ENCODE measurements at places on chromosomes 13 and 19.

- no peak for DNase-seq
Observed at GRCh38 chr19:400976-401865, 7.7 kb downstream of the C2CD4C start.

DNA sequence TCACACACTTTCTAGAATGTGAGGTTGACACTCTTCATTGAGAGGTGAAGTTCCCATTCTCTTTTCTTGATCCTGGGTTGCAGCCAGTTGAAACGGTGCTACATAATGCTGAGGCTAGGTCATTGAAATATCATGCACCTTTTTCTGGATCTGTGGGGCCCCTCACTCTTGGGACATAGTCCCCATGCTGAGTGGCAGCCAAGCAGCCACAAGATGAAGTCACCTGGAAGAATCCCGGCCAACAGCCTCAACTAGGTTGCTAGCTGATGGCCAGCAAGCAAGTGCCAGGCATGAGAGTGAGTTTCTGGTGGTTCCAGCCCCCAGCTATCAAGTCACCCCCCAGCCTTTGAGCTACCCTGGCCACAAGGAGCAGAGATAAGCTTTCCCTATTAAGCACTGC, 148.5 kb upstream of the TSHZ3 start:
- DNase-seq, result no peak

- DNase-seq, result no peak
Observed at GRCh38 chr19:45492627-45493470, 4.0 kb downstream of the RTN2 start.

DNA sequence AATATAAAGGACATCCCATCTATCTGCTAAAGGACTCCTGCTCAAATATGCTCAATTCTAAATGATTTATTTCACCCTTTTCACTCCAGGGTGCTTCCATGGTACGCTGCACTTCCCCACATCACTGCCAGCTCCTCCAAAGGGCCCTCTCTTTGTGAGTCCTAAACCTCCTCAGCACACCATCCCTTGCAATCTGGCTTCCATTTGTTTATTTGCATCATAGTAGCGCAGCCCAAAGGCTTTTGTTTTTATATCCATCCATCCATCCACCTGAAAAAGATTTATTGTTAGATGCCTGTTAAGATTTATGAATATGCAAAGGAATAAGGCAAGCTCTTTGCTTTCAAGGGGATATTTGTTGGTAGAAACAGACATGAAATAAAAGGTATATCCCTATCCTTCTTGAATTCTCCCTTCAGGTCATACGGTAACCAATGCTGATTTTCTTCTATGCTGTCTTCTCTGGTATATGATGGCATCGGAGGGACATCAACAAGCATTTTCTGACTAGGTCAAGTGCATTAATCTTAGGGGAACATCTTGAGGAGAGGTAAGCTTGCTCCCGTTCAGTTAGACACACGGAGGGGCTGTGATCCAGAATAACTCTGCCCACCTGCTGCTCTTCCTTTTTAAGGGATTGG, 397.6 kb downstream of the LIG4 start:
- DNase-seq, result no peak

DNA sequence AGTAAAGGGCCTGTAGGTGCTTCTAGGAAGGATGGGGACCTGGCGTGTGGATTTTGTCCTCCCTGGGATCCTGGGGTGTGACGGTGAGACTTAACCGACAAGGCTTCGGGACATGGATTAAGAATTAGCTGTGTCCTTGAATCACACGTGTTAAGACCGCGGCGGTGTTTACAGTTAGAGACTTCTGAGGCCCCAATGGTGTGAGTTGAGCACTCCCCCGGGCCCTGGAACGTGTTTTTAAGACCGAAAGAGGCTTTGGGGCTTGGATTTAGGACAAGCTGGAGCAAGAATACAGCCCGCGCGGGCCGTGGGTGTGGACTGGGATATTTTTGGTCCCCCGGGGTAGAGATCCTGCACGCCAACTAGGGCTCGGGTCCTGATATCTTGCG, 1.2 kb upstream of the SLC27A1 start:
- no peak for DNase-seq

- DNase-seq, result no peak
Observed at GRCh38 chr19:14023404-14024235, 4.3 kb upstream of the RLN3 start.

All from NCI-H1092 treated with DMSO at 0.1 percent for 48 hours (cell line).